ENCODE measurements at places on chromosomes 4 and X. TPM values are rescaled to one million over a fixed set of nuclear protein-coding genes. Genes with fewer than 3 reads are reported as not detected.

- peaks cover 19% of the 10 kb centered on the region for H3K4me1 ChIP-seq
- no peak overlapping the region for H3K27ac ChIP-seq
- peaks cover 7% of the 10 kb centered on the region for H3K27me3 ChIP-seq
- H3K36me3 ChIP-seq, result no peaks in the 10 kb centered on the region
- no peak overlapping the region for H3K4me3 ChIP-seq
These were observed 91.4 kb downstream of the CLNK start for GRCh38 chr4:10593130-10593529.

GRCh38 chr4:148443512-148444295, 1.5 kb upstream of the NR3C2 start:
- peak overlapping the region; percentile 99 for H3K4me3 ChIP-seq
- peak; percentile 68 for DNase-seq
- H3K4me1 ChIP-seq, result peaks cover 19% of the 10 kb centered on the region
- H3K27me3 ChIP-seq, result peaks cover 5% of the 10 kb centered on the region
- H3K36me3 ChIP-seq, result no peaks in the 10 kb centered on the region

- H3K36me3 ChIP-seq, result peaks cover 3% of the 10 kb centered on the region
- no peak for DNase-seq
- no peaks in the 10 kb centered on the region for H3K27me3 ChIP-seq
- peaks cover 9% of the 10 kb centered on the region for H3K4me1 ChIP-seq
These were observed 17.8 kb downstream of the ZDHHC9 start for GRCh38 chrX:129825746-129826505.

- no peaks in the 10 kb centered on the region for H3K4me1 ChIP-seq
- no peak for DNase-seq
- no peak overlapping the region for H3K4me3 ChIP-seq
- H3K27ac ChIP-seq, result no peak overlapping the region
- peaks cover 2% of the 10 kb centered on the region for H3K36me3 ChIP-seq
- H3K27me3 ChIP-seq, result no peaks in the 10 kb centered on the region
These were observed 110.1 kb downstream of the PGRMC2 start for GRCh38 chr4:128177498-128177897.

DNA sequence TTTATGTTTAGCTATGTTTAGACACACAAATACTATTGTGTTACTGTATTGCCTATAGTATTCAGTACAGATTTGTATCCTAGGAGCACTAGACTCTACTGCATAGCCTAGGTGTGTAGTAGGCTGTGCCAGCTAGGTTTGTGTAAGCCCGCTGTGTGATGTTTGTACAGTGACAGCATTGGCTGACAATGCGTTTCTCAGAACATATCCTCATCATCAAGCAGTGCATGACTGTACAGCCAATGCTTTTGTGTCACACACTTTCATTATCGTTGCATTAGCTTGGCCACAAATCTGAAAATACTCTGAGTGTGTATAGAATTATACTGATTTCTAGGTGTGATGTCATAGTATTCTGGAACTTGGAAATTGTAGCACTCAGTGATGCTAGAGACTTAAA, 63.4 kb downstream of the CLDN34 start:
- DNase-seq, result no peak
- H3K36me3 ChIP-seq, result no peaks in the 10 kb centered on the region
- no peak overlapping the region for H3K4me3 ChIP-seq
- no peak overlapping the region for H3K27ac ChIP-seq
- no peaks in the 10 kb centered on the region for H3K27me3 ChIP-seq

- no peak overlapping the region for H3K4me3 ChIP-seq
- no peaks in the 10 kb centered on the region for H3K36me3 ChIP-seq
- H3K27me3 ChIP-seq, result peaks cover 52% of the 10 kb centered on the region
- no peak for DNase-seq
These were observed 105.2 kb downstream of the UCHL1 start for GRCh38 chr4:41361794-41362526.

- H3K27ac ChIP-seq, result no peak overlapping the region
- no peak overlapping the region for H3K4me3 ChIP-seq
- H3K4me1 ChIP-seq, result peaks cover 26% of the 10 kb centered on the region
- peaks cover 22% of the 10 kb centered on the region for H3K36me3 ChIP-seq
- H3K27me3 ChIP-seq, result peaks cover 5% of the 10 kb centered on the region
- no peak for DNase-seq
These were observed 2.9 kb downstream of the ANTXR2 start for GRCh38 chr4:80069837-80070731.

- DNase-seq, result peak; percentile 71
- no peak overlapping the region for H3K27ac ChIP-seq
- no peaks in the 10 kb centered on the region for H3K4me1 ChIP-seq
- peaks cover 16% of the 10 kb centered on the region for H3K27me3 ChIP-seq
These were observed 15.8 kb downstream of the ZCCHC12 start for GRCh38 chrX:118839334-118839958.

- H3K4me1 ChIP-seq, result no peaks in the 10 kb centered on the region
- H3K4me3 ChIP-seq, result no peak overlapping the region
- H3K27ac ChIP-seq, result no peak overlapping the region
- no peaks in the 10 kb centered on the region for H3K36me3 ChIP-seq
These were observed 140.2 kb upstream of the PJA1 start for GRCh38 chrX:69305333-69306062.

- no peak overlapping the region for H3K4me3 ChIP-seq
- H3K36me3 ChIP-seq, result no peaks in the 10 kb centered on the region
- H3K27me3 ChIP-seq, result no peaks in the 10 kb centered on the region
- no peak overlapping the region for H3K27ac ChIP-seq
- no peaks in the 10 kb centered on the region for H3K4me1 ChIP-seq
These were observed 256.8 kb downstream of the TRIML1 start for GRCh38 chr4:188396037-188396436.

DNA sequence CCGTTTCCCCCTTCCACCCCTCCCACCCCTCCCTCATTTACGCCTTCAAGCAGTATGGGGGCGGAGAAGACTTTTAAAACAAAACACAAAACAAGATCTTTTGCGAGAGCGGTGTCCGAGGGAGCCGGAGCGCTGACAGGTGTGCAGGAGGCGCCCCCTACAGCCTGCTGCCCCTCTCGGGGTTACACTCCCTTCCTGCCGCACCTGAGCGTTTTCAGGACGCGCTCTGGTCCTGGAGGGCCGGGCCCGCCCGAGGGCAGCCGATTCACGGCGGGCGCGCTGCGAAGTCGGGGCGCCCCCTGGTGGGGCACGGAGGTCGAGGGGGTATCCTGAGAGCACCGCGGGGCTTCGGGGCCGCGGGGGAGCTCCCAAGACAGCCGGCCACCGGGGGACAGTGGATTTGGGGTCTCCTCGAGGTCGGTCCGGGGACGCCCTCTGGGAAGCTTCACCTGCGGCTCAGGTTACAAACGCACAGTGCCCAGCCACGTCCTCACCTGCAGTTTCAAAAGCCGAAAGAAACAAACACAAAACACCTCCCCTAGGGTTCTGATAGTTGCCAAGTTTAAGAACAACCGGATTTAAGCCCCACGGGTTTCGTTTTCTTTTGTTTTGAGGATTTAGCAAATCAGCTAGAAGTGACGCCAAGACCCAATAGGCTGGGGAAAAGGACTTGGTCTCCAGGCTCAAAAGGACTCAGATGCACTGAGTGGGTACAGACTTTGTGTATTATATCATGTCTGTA, 8.0 kb upstream of the NEUROG2 start:
- no peak overlapping the region for H3K27ac ChIP-seq
- peaks cover 33% of the 10 kb centered on the region for H3K4me1 ChIP-seq
- peak; percentile 89 for DNase-seq
- H3K4me3 ChIP-seq, result peak overlapping the region; percentile 85
- peaks cover 79% of the 10 kb centered on the region for H3K27me3 ChIP-seq

DNA sequence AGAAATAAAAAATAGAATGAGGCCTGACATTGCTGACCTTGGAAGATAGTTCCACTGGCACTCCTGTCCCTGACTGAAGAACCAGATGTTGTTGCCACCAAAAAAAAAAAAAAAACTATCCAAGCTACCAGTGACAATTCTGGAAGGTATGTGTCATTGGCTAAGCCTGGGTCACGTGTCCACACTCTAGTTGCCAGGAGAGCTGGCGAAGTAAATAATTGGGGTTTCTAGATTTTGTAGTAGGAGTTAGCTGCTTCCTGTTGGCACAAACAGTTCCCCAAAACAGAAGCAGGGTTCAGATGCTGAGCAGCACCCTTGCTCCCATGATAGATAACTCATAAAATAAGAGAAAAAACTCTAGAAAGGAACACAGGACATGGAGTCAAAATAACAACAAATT, 20.5 kb downstream of the MND1 start:
- peaks cover 78% of the 10 kb centered on the region for H3K36me3 ChIP-seq
- H3K27ac ChIP-seq, result no peak overlapping the region
- H3K4me1 ChIP-seq, result peaks cover 14% of the 10 kb centered on the region

- no peak overlapping the region for H3K27ac ChIP-seq
- peak; percentile 32 for DNase-seq
- peaks cover 2% of the 10 kb centered on the region for H3K4me1 ChIP-seq
- peaks cover 49% of the 10 kb centered on the region for H3K27me3 ChIP-seq
These were observed 564 bp downstream of the FAM149A start for GRCh38 chr4:186104890-186105646.

DNA sequence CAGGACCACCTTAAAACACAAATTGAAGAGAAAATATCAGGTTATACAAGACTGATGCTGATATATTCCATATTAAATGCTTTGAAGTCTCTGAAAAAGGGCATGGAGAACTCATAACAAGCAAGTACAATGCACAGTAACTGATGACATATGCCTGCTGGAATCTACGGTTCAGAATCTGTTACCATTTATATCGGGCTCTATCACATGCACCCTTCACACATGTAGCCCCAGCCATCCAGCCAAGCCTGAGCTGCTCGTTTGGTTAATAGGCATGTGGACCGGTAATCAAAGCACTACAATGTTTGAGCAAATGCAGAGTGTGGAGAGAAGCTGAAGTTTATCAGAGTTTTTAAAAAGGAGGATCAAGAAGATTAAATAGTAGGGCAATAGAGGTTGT, 11.8 kb downstream of the COMMD8 start:
- no peak for DNase-seq
- H3K27ac ChIP-seq, result no peak overlapping the region

GRCh38 chrX:133290076-133290475, 71.9 kb upstream of the TFDP3 start:
- no peaks in the 10 kb centered on the region for H3K4me1 ChIP-seq
- DNase-seq, result no peak
- no peaks in the 10 kb centered on the region for H3K36me3 ChIP-seq
- no peak overlapping the region for H3K27ac ChIP-seq
- H3K27me3 ChIP-seq, result no peaks in the 10 kb centered on the region
- H3K4me3 ChIP-seq, result no peak overlapping the region

- peak overlapping the region; percentile 82 for H3K4me3 ChIP-seq
- peaks cover 8% of the 10 kb centered on the region for H3K27me3 ChIP-seq
- peaks cover 2% of the 10 kb centered on the region for H3K4me1 ChIP-seq
- peak overlapping the region; percentile 75 for H3K27ac ChIP-seq
- DNase-seq, result peak; percentile 78
These were observed 26.3 kb downstream of the UTP14A start for GRCh38 chrX:129932016-129932820.

GRCh38 chr4:28600958-28601357, 1740.3 kb downstream of the STIM2 start:
- no peaks in the 10 kb centered on the region for H3K27me3 ChIP-seq
- H3K36me3 ChIP-seq, result no peaks in the 10 kb centered on the region
- H3K4me3 ChIP-seq, result no peak overlapping the region
- H3K4me1 ChIP-seq, result no peaks in the 10 kb centered on the region
- DNase-seq, result no peak

- no peak overlapping the region for H3K27ac ChIP-seq
- no peaks in the 10 kb centered on the region for H3K27me3 ChIP-seq
- H3K4me1 ChIP-seq, result no peaks in the 10 kb centered on the region
- no peak overlapping the region for H3K4me3 ChIP-seq
These were observed 160.1 kb upstream of the NRK start for GRCh38 chrX:105662248-105662647.

GRCh38 chrX:154082396-154083125, 15.0 kb downstream of the MECP2 start:
- no peaks in the 10 kb centered on the region for H3K27me3 ChIP-seq
- H3K36me3 ChIP-seq, result peaks cover 18% of the 10 kb centered on the region

- DNase-seq, result peak; percentile 81
- H3K4me3 ChIP-seq, result no peak overlapping the region
- H3K27ac ChIP-seq, result no peak overlapping the region
- peaks cover 12% of the 10 kb centered on the region for H3K27me3 ChIP-seq
- peaks cover 1% of the 10 kb centered on the region for H3K4me1 ChIP-seq
These were observed 24.9 kb downstream of the ARL9 start for GRCh38 chr4:56530269-56531148.

- peak overlapping the region; percentile 87 for H3K4me3 ChIP-seq
- peaks cover 13% of the 10 kb centered on the region for H3K36me3 ChIP-seq
- DNase-seq, result peak; percentile 32
- H3K27me3 ChIP-seq, result no peaks in the 10 kb centered on the region
- peaks cover 37% of the 10 kb centered on the region for H3K4me1 ChIP-seq
These were observed 27.2 kb downstream of the NOP14 start for GRCh38 chr4:2935762-2936743.

DNA sequence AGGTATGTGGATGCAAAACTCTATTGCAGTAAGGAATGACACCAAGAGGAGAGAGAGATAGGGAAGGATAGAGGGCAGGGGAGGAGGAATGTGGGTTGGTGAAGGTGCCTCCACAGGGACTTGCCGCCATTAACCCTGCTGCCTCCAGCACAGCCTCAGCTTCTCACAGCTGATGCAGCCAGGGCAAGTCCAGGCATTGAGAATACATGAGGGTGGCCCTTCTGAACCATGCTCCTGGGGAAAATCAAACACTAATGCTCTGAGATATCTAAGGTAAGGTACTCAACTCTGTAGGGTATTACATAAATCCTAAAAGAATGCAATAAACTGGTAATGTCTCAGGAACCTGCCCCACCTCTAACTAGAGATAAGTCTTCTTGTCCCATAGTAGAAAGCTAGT, 28.7 kb downstream of the UGT2B7 start:
- H3K4me1 ChIP-seq, result no peaks in the 10 kb centered on the region
- no peak overlapping the region for H3K27ac ChIP-seq
- no peaks in the 10 kb centered on the region for H3K27me3 ChIP-seq
- DNase-seq, result no peak
- H3K4me3 ChIP-seq, result no peak overlapping the region
- no peaks in the 10 kb centered on the region for H3K36me3 ChIP-seq

The KLF3 gene
- total RNA-seq, result 37.8 TPM

The IKBKG gene
- total RNA-seq, result 56.1 TPM

The ARHGEF9 gene
- total RNA-seq, result 34.2 TPM

The JAKMIP1 gene
- 5.3 TPM for total RNA-seq

The TDO2 gene
- not detected for total RNA-seq

The SYNPO2 gene
- total RNA-seq, result 1.2 TPM

The TMEM47 gene
- not detected for total RNA-seq

The PABPC1L2A gene
- total RNA-seq, result not detected

The ZNF711 gene
- total RNA-seq, result 0.34 TPM

The HTN1 gene
- total RNA-seq, result not detected

The PLXNB3 gene
- 1.3 TPM for total RNA-seq

The RHOXF2B gene
- total RNA-seq, result not detected

The FOXP3 gene
- 23.3 TPM for total RNA-seq

The EPGN gene
- total RNA-seq, result not detected

The ARHGAP36 gene
- total RNA-seq, result not detected

Measured in activated naive CD8-positive, alpha-beta T cell treated with anti-CD3 and anti-CD28 coated beads, Interleukin-2, amount 10 ng/mL, durations not matched to agents 7 days and 5 days (primary cell).